ENCODE measurements at places on chromosomes 4 and X.

DNA sequence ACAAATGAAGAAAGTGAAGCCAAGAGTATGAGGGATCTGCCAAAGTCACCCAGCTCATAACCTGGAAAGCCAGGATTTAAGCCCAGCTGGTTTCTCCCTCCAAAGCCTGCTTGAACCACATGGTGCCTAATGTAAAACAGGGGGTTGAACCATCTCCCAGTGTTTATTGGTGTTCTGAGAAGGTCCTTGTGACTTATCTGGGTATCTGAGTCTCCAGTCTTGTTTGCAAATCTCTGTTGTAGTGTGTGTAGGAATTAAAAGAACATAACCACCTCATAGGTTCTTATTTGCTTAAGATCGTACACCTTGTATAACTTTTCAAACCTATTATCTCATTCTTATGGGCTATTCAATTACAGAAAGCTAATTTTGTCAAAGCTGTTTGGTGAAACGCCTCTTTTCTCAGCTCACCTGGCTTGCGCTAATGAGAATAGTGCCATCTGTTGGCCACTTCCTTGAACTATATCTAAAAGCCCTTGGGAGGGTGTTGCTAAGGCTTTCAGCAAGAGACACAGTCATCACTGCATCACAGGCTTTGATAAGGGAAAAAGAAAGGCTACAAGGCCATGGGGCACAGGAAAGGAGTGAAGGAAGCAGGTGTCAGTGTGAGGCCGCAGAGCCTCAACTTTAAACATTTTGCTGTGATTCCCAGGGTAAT is 34.0 kb downstream of the ETDB start:
- DNase-seq: peak; percentile 49

DNA sequence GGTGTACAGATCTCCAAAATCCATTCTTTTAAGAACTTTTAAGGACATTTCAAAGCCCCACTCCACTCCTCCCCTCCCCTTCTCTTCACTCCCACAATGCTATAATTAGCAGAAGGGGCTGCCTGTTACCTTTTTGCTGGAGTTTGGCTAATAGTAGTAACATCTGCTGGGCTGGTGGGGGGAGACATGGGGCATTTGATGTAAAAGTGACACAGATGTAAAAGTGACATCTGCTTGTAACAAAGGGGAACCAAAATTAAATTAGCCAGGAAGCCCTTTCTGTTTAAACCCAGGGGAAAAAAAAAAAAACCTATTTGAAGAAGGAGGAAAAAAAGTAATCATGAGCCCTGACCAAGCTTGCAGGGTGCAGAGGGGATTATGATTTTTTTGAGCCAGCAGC is 5.4 kb upstream of the PHOX2B start:
- DNase-seq: no peak

GRCh38 chr4:174918058-174918457 is at the start of gene ADAM29:
Gene ADAM29 (plus strand): TSS chr4:174918358. CDS start chr4:174975526, 57,168 bp downstream.
- no peak for DNase-seq

- no peak for DNase-seq
These were observed 23.9 kb downstream of the HMX1 start for GRCh38 chr4:8847764-8848163.

DNA sequence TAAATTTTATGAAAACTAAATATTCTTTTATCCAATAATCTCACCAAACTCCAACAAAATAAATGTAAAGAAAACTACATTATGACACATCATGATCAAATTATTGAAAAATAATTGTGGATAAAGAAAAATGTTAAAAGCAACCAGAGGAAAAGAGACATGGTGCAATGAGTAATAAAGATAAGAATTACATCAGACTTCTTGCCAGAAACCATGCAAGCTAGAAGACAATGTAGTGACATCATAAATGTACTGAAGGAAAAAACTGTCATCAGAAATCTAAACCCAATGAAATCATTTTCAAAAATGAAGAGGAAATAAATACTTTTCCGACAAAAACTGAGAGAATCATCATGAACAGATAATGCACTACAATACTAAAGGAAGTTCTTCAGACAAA is 135.9 kb upstream of the EOLA2 start:
- no peak for DNase-seq

GRCh38 chrX:151710457-151710856 is 5.4 kb upstream of the FATE1 start:
- no peak for DNase-seq

- no peak for DNase-seq
These were observed 177.7 kb upstream of the FSTL5 start for GRCh38 chr4:162341533-162341932.

GRCh38 chrX:133908223-133908955 is 77.0 kb downstream of the GPC3 start:
- no peak for DNase-seq

- no peak for DNase-seq
These were observed 7.0 kb downstream of the NAT8L start for GRCh38 chr4:2066011-2066551.

GRCh38 chrX:102659790-102660757 is 8.8 kb downstream of the GPRASP1 start:
- DNase-seq: peak; percentile 79

- DNase-seq: no peak
These were observed 75.1 kb upstream of the DDX3X start for GRCh38 chrX:41258871-41259270.

- no peak for DNase-seq
These were observed 37.8 kb downstream of the RNF175 start for GRCh38 chr4:153722036-153722435.

- no peak for DNase-seq
These were observed 47.7 kb downstream of the MANBA start for GRCh38 chr4:102713096-102713495.

DNA sequence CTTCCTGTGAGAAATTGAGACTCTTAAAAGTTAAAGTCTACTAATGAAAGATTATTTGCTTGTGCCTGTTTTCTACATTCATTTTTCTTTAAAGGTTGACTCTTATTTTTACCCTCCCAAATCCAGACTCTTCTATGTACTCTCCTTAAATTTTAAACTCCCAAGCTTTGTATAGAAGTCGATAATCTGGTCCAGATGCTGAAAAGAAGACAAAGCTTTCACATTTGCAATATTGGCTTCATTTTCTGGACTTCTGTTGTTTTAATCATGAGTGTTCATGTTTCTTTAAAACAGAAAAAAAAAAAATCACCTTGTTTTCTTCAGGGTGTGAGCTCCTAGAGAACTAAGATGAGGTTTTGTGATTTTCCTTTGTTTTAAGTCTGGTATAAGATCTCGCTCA is 53.2 kb upstream of the TBC1D14 start:
- no peak for DNase-seq

GRCh38 chrX:28639451-28639850 is 52.2 kb downstream of the IL1RAPL1 start:
- DNase-seq: no peak

GRCh38 chr4:137420901-137421396 is 111.3 kb downstream of the PCDH18 start:
- no peak for DNase-seq

GRCh38 chr4:177302371-177303100 is 7.1 kb upstream of the NEIL3 start:
- no peak for DNase-seq

DNA sequence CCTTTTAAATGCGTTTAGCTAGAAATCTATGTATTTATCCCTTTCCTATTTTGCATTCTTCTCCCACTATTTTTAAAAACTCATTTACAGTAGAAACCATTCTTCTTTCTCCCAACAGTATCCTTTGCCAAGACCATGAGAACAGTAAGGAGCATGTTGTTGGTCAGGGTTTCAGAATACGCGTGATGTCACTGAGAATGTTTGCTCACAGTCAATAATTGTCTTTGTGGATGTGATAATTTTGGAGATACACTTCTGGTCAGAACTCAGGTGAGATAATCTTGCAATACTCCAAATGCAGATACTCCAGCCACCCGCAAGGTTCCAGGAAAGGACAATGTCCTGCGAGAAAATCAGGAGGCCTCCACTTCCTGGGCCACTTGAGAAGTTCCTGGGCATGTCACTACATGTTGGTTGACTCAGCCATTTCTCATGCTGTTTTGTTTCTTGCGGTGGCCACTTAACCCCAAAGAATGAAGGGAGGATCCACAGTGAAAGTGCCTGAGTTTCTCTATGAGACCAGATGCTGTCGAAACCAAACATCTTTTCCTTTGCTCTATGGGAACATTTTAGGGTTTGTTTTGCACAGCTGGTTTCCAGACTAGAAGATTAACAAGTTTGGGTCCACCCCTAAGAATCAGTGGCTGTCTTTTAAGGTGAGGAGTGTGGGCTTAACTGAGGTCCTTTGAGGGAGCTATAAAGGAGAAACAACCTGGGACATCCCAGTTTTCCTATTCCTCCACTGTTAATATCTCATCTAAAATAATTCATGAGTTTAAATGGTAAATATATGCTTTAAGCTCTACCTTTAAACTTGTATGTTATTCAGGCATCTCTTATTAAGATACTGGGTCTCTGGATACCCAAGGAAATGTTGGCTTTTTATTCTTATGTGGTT is 116.0 kb downstream of the SOWAHB start:
- peak; percentile 28 for DNase-seq

GRCh38 chr4:1325681-1326635 is 21.1 kb upstream of the UVSSA start:
- DNase-seq: peak; percentile 23

DNA sequence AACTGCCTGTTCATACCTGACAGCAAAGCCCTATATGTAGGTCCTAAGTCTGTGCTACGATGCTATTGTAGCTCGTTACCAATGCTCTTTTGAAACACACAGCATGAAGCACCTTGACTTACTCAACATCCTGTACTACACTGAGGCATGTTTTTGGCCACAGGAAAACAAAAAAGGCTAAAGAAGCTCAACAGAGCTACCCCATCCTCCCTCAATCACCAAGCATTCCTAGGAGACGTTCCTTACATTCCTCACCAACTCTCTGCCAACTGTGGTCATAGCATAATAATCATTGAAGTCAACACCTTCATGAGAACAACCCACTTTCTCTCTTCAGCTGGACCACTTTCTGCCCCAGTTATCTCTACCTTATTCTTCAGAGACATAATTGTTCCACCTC is 73.7 kb upstream of the SLC25A43 start:
- DNase-seq: no peak

- DNase-seq: no peak
These were observed 46.0 kb downstream of the UGT2A3 start for GRCh38 chr4:68905598-68905938.

DNA sequence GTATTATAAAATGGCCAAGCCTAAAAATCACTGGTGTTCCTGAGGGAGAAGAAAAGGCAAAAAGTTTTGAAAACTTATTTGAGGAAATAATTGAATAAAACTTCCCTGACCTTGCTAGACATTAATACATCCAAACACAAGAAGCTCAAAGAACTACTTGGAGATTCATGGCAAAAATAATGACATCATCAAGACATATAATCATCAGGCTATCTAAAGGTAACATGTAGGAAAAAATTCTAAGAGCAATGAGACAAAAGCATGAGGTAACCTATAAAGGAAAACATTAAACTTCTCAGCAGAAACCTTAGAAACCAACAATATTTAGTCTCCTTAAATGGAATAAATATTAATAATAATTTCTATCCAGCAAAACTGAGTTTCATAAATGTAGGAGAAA is 887.6 kb downstream of the PCDH19 start:
- no peak for DNase-seq

DNA sequence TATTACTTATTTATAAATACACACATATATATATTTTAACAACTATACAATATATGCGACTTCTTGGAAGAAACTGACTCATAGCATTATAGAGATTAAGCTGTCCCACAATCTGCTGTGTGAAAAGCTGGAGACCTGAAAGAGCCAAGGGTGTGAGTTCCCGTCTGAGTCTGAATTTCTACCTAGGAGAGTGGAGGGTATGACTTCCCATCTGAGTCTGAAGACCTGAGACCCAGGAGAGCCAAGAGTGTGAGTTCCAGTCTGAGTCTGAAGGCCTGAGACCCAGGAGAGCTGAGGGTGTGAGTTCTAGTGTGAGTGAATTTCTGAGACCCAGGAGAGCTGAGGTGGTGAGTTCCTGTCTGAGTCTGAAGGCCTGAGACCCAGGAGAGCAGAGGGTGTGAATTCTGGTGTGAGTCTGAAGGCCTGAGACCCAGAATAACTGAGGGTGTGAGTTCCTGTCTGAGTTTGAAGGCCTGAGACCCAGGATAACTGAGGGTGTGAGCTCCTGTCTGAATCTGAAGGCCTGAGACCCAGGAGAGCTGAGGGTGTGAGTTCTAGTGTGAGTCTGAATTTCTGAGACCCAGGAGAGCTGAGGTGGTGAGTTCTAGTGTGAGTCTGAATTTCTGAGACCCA is 8.9 kb upstream of the P2RY8 start:
- no peak for DNase-seq

DNA sequence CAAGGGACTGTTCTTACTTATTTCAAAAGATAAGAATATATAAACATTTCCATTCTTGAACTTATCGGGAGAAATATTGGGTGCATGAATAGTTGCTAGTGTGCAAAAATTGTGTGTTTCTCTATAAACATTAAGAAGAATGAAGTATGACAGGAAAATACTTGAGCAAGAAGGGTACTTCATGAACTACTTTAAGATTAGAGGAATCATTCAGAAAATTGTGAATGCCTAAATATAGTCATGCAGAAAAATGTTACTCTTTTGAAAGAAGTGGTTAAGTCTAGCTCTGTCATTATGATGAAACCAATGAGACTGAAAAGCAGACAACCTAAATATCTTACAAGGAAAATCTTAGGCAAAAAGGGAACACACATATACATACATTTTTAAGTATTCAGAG is 207.8 kb upstream of the PCDH18 start:
- no peak for DNase-seq

GRCh38 chr4:110595583-110595982 is 27.3 kb downstream of the PITX2 start:
- no peak for DNase-seq

GRCh38 chrX:107742700-107743191 is 32.8 kb downstream of the TSC22D3 start:
- DNase-seq: no peak

DNA sequence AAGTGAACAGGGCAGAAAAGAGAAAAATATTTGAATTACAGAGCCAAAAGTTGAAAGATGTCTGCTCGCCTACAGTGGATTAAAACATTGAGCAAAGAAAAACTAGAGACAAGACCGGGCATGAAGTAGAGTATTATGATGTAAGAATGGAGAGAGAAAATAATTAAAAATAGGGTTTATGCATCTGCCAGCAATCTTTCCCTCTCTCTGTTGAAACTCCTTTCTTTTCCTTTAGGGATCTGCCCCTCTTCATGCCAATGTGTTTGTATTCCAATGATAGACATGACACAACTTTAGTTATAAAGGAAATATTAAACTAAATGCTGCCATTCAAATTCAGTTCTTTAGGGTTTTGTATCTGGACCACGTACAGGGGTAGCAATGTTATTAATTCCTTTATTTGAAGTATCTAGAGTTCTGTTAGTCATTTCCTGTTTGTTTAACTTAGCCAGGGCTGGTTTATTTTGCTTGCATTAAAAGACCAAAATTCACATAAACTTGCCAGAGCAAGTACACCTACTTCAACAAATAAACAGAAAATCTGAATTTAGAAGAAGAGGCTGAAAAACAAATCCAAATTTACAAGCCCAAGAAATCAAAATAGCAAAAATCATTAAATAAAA is 202.6 kb downstream of the SPOCK3 start:
- DNase-seq: no peak

GRCh38 chrX:71053217-71053621 is 14.9 kb downstream of the SNX12 start:
- DNase-seq: peak; percentile 66

Data from iPS-NIHi11 (cell line).